Spinal cord (tissue), 10 donors: ENCODE measurements at places on chromosomes 6 and 20. TPM values are rescaled to one million over a fixed set of nuclear protein-coding genes. Genes with fewer than 3 reads are reported as not detected.

The BPIFB2 gene
- 0.11 TPM for total RNA-seq

The COL19A1 gene
- 6.7 TPM for total RNA-seq

The PGC gene
- total RNA-seq: not detected

The CBLN4 gene
- total RNA-seq: 6.1 TPM

The MOCS1 gene
- total RNA-seq: 11.6 TPM

The IRF4 gene
- 0.50 TPM for total RNA-seq

The MTG2 gene
- 28.5 TPM for total RNA-seq

The DNMT3B gene
- total RNA-seq: 2.6 TPM

The AAR2 gene
- 29.4 TPM for total RNA-seq

The VARS1 gene
- 25.3 TPM for total RNA-seq

The CDK5RAP1 gene
- total RNA-seq: 45.3 TPM

The POM121L2 gene
- total RNA-seq: not detected

The PRSS35 gene
- total RNA-seq: 38.4 TPM

The GLP1R gene
- 2.0 TPM for total RNA-seq

The CFAP61 gene
- total RNA-seq: 4.0 TPM

The POPDC3 gene
- 1.8 TPM for total RNA-seq

The PDE7B gene
- total RNA-seq: 16.3 TPM

The PLN gene
- 6.0 TPM for total RNA-seq

The TSHZ2 gene
- total RNA-seq: 11.8 TPM

The CYB5R4 gene
- 11.1 TPM for total RNA-seq

The PHACTR3 gene
- total RNA-seq: 27.9 TPM

The ANKRD6 gene
- total RNA-seq: 48.6 TPM

The CST9 gene
- not detected for total RNA-seq

The HEY2 gene
- total RNA-seq: 16.0 TPM

The NNAT gene
- 220 TPM for total RNA-seq

The ZNF165 gene
- 1.7 TPM for total RNA-seq

The CHRNA4 gene
- 13.0 TPM for total RNA-seq

The ATP6V1G2 gene
- total RNA-seq: 63.3 TPM

The AVP gene
- not detected for total RNA-seq

The WFDC2 gene
- total RNA-seq: 7.0 TPM

The PBOV1 gene
- not detected for total RNA-seq

The CAGE1 gene
- total RNA-seq: 0.17 TPM

The OR2B6 gene
- total RNA-seq: not detected

The FAM209B gene
- total RNA-seq: 0.50 TPM

The ZSCAN23 gene
- 9.1 TPM for total RNA-seq

The SPACA1 gene
- total RNA-seq: not detected

The SLC22A7 gene
- total RNA-seq: 0.20 TPM

The CCN2 gene
- total RNA-seq: 38.3 TPM

The SMLR1 gene
- not detected for total RNA-seq

The SOBP gene
- 24.0 TPM for total RNA-seq

The SLC2A4RG gene
- 5.5 TPM for total RNA-seq
